Left ventricle myocardium inferior (tissue), 1 donor: ENCODE measurements at places on chromosomes 16 and 17. TPM values are rescaled to one million over a fixed set of nuclear protein-coding genes. Genes with fewer than 3 reads are reported as not detected.

The KRTAP1-1 gene
- not detected for total RNA-seq

DNA sequence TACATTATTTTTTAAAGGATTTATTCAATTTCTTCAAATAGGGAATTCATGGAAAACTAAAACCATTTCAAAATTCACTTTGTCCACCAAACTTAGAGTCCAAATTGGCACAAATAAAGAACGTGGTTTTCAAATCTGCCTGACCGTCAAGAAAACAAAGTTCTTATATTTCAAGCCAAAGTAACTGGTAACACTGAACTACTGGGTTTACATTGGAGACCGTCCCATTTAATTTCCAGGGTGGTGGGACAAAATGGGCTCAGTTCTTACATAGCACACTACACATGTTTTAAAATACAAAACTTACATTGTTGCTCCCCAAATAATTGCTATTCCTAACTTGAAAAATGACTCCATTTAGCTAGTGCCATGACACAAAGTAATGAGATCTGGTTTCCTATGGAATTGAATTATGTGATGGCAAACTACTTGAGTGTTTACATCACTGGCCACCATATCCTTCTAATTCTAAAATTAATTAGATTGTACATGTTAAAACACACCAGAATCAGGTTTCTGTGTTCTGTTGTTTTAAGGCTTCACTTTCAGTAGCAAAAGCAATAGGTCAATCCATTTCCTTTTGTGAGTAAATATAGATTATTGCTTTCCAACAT lies 6.5 kb downstream of the PSME3IP1 start:
- no peaks in the 10 kb centered on the region for H3K36me3 ChIP-seq
- H3K27me3 ChIP-seq, result no peaks in the 10 kb centered on the region
- no peak for DNase-seq

- peak overlapping the region; percentile 33 for H3K4me3 ChIP-seq
- H3K36me3 ChIP-seq, result no peaks in the 10 kb centered on the region
- peak; percentile 48 for DNase-seq
- H3K27ac ChIP-seq, result peak overlapping the region; percentile 96
- peaks cover 42% of the 10 kb centered on the region for H3K4me1 ChIP-seq
These were observed 9.3 kb downstream of the CENPX start for GRCh38 chr17:82013341-82013740.

GRCh38 chr16:49340466-49340865 lies 33.1 kb upstream of the C16orf78 start:
- H3K4me1 ChIP-seq, result no peaks in the 10 kb centered on the region
- DNase-seq, result no peak
- peaks cover 95% of the 10 kb centered on the region for H3K27me3 ChIP-seq
- H3K27ac ChIP-seq, result no peak overlapping the region
- H3K36me3 ChIP-seq, result no peaks in the 10 kb centered on the region

The MT1H gene
- not detected for total RNA-seq

The SLC52A1 gene
- not detected for total RNA-seq

DNA sequence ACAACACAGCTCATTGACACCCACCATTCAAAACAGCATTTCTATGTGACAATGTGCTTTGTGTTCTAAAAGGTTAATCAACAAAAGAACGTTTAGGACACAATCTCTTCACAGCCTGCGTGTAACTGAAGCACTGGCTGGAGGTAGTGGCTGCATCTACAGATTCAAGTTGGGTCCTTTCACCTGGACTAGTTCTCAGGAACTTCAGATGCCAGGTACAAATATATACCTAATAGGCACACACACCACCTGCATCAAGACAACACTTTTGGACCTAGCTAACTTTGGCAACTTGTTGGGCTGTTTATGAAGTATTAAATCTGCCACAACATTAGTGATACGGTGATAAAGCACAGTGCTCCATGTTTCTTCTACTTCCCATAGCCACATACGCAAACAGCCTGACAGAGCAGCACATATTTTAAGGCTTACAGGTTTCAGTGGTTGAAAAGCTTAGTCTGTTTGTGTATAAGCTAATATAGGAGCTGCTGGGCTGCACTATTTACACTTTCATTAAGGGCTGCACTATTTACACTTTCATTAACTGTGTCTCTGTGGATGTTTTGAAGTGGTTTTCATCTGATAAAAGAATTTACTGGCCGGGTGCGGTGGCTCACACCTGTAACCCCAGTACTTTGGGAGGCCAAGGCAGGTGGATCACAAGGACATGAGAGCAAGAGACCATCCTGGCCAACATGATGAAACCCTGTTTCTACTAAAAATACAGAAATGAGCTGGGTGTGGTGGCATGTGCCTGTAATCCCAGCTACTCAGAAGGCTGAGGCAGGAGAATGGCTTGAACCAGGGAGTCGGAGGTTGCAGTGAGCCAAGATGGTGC lies 132.6 kb downstream of the PARN start:
- no peaks in the 10 kb centered on the region for H3K36me3 ChIP-seq
- H3K27ac ChIP-seq, result peak overlapping the region; percentile 72
- no peak for DNase-seq
- H3K27me3 ChIP-seq, result no peaks in the 10 kb centered on the region

The TMC8 gene
- 1.3 TPM for total RNA-seq

DNA sequence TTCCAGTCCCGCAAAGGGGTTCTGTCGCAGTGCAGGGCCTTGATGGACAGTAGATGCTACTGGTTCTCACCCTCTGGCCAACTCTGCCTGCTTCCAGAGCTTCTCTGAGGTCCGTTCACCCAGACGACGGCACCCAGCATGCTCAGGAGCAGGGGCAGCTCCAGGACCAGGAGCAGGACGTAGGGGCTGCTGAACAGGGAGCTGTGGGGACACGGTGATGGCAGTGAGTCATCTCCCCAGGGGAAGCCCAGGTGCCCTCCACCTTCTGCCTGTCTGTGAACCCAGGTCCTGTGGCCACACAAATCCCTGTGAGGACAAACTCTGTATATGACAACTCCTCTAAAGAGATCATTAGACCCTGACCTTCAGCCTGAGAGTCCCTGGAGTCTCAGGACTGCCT lies 3.4 kb upstream of the CD300C start:
- no peaks in the 10 kb centered on the region for H3K36me3 ChIP-seq
- H3K4me1 ChIP-seq, result no peaks in the 10 kb centered on the region
- peaks cover 62% of the 10 kb centered on the region for H3K27me3 ChIP-seq
- DNase-seq, result no peak
- H3K4me3 ChIP-seq, result no peak overlapping the region

- H3K27me3 ChIP-seq, result no peaks in the 10 kb centered on the region
- DNase-seq, result no peak
- no peaks in the 10 kb centered on the region for H3K4me1 ChIP-seq
These were observed 116.8 kb downstream of the CDYL2 start for GRCh38 chr16:80687606-80688005.

DNA sequence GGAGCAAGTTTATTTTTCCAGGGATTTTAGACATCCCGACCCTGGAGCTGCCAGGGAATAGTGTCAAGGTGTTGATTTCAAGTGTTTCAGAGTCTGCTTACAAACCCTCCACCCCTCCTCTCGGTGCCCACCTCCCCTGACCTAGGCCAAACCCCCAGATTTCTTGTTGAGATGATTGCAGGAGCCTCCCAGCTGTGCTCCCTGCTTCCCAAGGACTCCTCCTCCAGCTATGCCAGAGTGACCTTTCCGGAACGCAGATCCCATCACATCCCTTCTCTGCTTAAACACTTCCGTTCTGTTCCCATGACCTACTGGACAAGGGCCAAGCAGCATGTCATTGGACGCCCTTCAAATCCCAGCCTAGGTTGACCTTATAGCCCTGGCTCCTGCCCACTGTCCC lies 23.7 kb upstream of the CDH1 start:
- H3K27ac ChIP-seq, result no peak overlapping the region
- H3K27me3 ChIP-seq, result peaks cover 44% of the 10 kb centered on the region
- no peak for DNase-seq
- H3K36me3 ChIP-seq, result no peaks in the 10 kb centered on the region
- H3K4me3 ChIP-seq, result no peak overlapping the region

- DNase-seq, result no peak
- no peak overlapping the region for H3K27ac ChIP-seq
- H3K36me3 ChIP-seq, result no peaks in the 10 kb centered on the region
These were observed 26.3 kb upstream of the OR4D1 start for GRCh38 chr17:58121925-58122324.

GRCh38 chr17:69819316-69820087 lies 255.5 kb upstream of the KCNJ16 start:
- DNase-seq, result no peak
- peaks cover 3% of the 10 kb centered on the region for H3K4me1 ChIP-seq
- H3K27me3 ChIP-seq, result no peaks in the 10 kb centered on the region
- no peak overlapping the region for H3K27ac ChIP-seq

DNA sequence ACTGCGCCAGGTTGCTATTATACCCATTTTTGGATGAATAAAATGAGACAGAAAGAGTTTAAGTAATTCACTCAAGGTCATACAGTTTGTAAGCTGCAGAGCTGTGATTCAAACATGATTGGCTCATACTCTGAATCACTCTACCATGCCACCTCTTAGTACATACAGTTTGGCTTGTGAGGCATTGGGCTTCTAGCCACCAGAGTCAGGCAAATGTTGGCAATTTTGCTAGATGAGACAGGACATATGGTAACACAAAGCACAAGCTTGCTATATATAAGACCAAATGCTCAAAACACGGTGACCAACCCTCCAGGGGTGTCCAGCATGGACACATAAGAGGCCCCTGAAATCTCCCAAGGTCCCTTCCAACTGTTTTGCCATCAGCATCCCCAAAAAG lies 236.0 kb upstream of the IRX5 start:
- no peak overlapping the region for H3K4me3 ChIP-seq
- no peak overlapping the region for H3K27ac ChIP-seq
- no peak for DNase-seq
- H3K36me3 ChIP-seq, result no peaks in the 10 kb centered on the region
- H3K27me3 ChIP-seq, result peaks cover 5% of the 10 kb centered on the region
- H3K4me1 ChIP-seq, result no peaks in the 10 kb centered on the region

GRCh38 chr17:40038882-40039513 lies 15.2 kb downstream of the MED24 start:
- peak; percentile 71 for DNase-seq
- peaks cover 30% of the 10 kb centered on the region for H3K4me1 ChIP-seq
- peak overlapping the region; percentile 89 for H3K27ac ChIP-seq
- peak overlapping the region; percentile 26 for H3K4me3 ChIP-seq
- H3K27me3 ChIP-seq, result no peaks in the 10 kb centered on the region

- DNase-seq, result no peak
- no peak overlapping the region for H3K4me3 ChIP-seq
- H3K36me3 ChIP-seq, result no peaks in the 10 kb centered on the region
- H3K4me1 ChIP-seq, result no peaks in the 10 kb centered on the region
These were observed 123.7 kb downstream of the SOX9 start for GRCh38 chr17:72244494-72244893.

GRCh38 chr17:51052235-51052634 lies 68.4 kb downstream of the SPAG9 start:
- no peaks in the 10 kb centered on the region for H3K27me3 ChIP-seq
- H3K36me3 ChIP-seq, result no peaks in the 10 kb centered on the region
- no peak overlapping the region for H3K4me3 ChIP-seq
- H3K4me1 ChIP-seq, result peaks cover 38% of the 10 kb centered on the region

DNA sequence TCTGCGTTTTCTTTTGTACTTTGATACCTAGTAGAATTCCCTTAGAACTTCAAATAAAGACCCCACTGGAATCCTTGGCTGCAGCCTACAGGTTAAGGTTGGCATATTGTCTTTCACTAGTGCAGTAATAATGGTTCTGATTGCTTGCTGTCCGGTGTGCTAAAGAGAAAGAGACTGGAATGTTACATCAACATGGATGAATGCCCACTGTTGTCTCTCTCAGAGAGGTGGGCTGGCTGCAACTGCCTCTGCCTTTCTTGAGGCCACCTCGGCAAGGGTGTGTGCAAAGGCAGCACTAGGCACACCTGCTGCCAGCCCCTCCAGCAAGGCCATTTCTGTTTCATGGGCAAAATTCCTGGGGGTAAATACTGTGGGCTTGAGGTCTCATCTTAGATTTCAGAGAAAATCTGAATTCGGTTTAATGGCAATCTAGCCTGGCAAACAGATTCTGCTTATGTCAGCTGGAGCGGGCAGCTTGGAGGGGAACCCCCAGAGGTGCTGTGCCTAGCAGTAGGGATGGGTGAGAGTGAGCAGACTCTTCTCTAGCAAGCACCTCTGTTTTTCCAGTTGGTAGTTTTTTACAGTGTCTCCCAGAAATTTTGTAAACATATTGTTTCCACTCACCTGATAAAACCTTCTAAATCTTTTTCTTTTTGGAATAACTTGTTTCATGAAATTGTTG lies 54.0 kb downstream of the MRTFB start:
- H3K27ac ChIP-seq, result no peak overlapping the region
- H3K4me1 ChIP-seq, result peaks cover 48% of the 10 kb centered on the region
- H3K27me3 ChIP-seq, result no peaks in the 10 kb centered on the region
- H3K36me3 ChIP-seq, result no peaks in the 10 kb centered on the region

GRCh38 chr17:57834146-57834741 lies 15.6 kb downstream of the MRPS23 start:
- peak overlapping the region; percentile 89 for H3K27ac ChIP-seq
- H3K36me3 ChIP-seq, result peaks cover 9% of the 10 kb centered on the region
- H3K27me3 ChIP-seq, result no peaks in the 10 kb centered on the region
- H3K4me3 ChIP-seq, result peak overlapping the region; percentile 62

DNA sequence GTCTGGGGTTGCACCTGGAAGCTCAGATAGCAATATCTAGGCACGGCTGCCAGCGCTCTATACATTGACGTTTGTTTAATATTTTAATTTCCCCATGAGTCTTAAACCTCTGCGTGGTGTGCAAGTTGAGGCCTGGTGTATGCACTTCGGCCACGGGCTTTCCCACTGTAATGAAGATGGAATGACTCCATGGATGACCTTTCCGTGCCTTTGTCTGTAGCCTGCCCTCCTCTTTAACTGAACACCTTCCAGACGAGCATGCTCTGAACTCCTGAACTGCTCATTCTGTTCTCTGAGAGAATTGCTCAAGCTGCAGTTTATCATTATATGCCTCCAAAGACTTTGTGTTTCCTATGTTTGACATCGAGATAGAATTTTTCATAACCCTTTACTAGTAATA lies 438.8 kb downstream of the WWOX start:
- H3K4me1 ChIP-seq, result no peaks in the 10 kb centered on the region
- no peaks in the 10 kb centered on the region for H3K36me3 ChIP-seq
- no peak overlapping the region for H3K27ac ChIP-seq
